ENCODE measurements at places on chromosomes 6 and 20. TPM values are rescaled to one million over a fixed set of nuclear protein-coding genes. Genes with fewer than 3 reads are reported as not detected.

- no peaks in the 10 kb centered on the region for H3K27me3 ChIP-seq
- peak overlapping the region; percentile 66 for H3K27ac ChIP-seq
- no peak overlapping the region for H3K4me3 ChIP-seq
- DNase-seq = no peak
- peaks cover 53% of the 10 kb centered on the region for H3K4me1 ChIP-seq
Measured at GRCh38 chr6:116386581-116387299, 16.0 kb downstream of the DSE start.

Gene C20orf96
- total RNA-seq = 4.6 TPM

DNA sequence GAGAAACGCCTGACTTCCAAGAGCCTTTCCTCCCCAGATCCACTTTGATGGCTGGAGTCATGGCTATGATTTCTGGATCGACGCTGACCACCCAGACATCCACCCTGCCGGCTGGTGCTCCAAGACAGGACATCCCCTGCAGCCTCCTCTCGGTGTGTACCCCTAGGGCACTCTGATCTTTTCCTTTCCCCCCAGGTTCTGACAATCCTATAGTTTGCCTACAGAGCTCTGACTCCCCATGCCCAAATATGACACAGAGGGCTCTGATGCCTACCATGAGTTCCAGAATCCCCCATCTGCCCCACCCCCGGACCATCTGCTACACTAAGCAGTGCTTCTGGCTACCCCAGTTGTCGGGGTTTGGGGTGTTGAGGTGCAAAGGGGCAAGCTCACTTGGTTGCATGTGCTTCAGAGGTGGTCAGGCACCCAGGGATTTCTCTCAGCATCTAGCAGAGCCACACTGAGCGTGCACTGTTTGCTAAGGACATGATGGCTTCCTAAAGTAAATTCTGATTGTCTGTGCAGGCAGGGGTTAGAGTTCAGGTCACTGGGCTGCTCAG is 24.0 kb upstream of the SGK2 start:
- H3K36me3 ChIP-seq = no peaks in the 10 kb centered on the region
- H3K27me3 ChIP-seq = no peaks in the 10 kb centered on the region
- H3K4me3 ChIP-seq = no peak overlapping the region
- DNase-seq = no peak
- H3K4me1 ChIP-seq = peaks cover 4% of the 10 kb centered on the region

DNA sequence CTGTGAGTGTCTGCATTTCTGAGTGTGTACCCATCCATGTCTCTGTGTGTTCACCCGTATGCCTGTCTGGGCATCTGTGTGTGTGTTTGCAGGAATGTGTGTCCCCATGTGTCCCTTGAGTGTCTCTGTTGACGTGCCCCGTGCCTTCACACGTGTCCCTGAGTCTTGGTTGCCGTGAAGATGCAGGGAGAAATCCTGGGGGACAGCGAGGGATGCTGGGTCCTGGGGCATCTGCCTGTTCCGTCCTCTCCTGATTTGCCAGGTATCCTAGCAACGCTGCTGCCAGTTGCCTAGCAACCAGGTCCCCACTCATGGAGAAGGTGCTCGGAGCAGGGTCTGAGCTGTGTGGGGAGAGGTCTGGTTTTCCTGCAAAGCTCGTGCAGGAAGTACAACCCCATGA is 6.0 kb upstream of the LKAAEAR1 start:
- no peaks in the 10 kb centered on the region for H3K4me1 ChIP-seq
- no peaks in the 10 kb centered on the region for H3K27me3 ChIP-seq
- no peaks in the 10 kb centered on the region for H3K36me3 ChIP-seq
- no peak overlapping the region for H3K4me3 ChIP-seq

- no peak for DNase-seq
- peaks cover 19% of the 10 kb centered on the region for H3K27me3 ChIP-seq
- H3K4me3 ChIP-seq = no peak overlapping the region
Measured at GRCh38 chr20:54474046-54474445, 1.3 kb upstream of the DOK5 start.

DNA sequence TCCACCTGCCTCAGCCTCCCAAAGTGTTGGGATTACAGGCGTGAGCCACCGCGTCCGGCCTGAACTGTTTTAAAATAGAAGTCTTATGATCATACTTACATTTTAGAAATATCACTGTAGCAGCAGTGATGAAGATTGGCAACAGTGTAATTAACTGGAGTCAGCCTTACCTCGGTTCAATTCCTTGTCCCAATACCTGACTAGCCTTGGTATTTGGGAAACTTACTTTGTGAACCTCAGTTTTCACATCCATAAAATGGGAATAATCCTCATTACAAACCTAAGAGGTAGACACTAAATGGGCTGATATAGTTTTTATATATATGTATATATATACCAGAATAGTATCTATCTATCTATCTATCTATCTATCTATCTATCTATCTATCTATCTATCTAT is 19.3 kb downstream of the PHF20 start:
- H3K4me1 ChIP-seq = peaks cover 4% of the 10 kb centered on the region
- DNase-seq = no peak
- H3K36me3 ChIP-seq = no peaks in the 10 kb centered on the region
- no peak overlapping the region for H3K27ac ChIP-seq

Gene LAMA4
- 32.1 TPM for total RNA-seq

GRCh38 chr20:15674253-15675060 is 898.8 kb downstream of the KIF16B start:
- no peak overlapping the region for H3K4me3 ChIP-seq
- no peaks in the 10 kb centered on the region for H3K4me1 ChIP-seq
- no peak overlapping the region for H3K27ac ChIP-seq
- no peak for DNase-seq
- no peaks in the 10 kb centered on the region for H3K27me3 ChIP-seq

DNA sequence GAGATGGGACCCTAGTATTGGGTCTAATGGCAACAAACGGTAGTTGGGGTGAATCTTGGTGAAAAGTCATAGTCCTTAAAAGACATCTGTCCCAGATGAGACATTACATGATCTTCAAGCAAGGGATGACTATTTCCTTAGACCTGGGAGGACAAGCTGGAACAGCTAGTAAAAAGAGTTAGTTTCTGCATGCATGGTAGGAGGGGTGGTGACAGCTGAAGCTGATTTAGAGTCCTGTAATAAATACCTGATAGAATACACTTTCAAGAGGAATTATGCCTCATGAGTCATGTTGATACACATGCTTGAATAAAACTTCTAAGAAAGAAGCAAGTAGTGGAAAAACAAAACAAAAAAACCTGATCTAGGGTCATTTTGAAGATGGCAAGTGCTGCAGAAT is 247.4 kb downstream of the CD109 start:
- H3K36me3 ChIP-seq = no peaks in the 10 kb centered on the region
- no peak for DNase-seq
- H3K4me1 ChIP-seq = no peaks in the 10 kb centered on the region

Gene ABRACL
- 5.6 TPM for total RNA-seq

DNA sequence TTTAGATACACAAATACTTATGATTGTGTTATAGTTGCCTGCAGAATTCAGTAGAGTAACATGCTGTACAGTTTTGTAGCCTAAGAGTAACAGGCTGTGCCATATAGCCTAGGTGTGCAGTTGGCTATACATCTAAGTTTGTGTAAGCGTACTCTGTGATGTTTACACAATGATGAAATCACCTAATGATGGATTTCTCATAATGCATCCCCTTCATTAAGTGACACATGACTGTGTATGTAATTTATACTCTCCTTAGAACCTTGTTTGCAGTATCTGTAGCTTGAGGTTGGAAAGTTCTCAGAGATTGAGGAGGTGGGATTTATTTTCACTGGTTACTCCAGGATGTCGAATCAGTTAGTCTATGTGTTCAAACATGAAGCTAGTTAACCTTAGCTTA is 67.0 kb upstream of the TMEM30A start:
- H3K36me3 ChIP-seq = no peaks in the 10 kb centered on the region
- no peaks in the 10 kb centered on the region for H3K27me3 ChIP-seq
- no peak overlapping the region for H3K27ac ChIP-seq
- H3K4me1 ChIP-seq = peaks cover 9% of the 10 kb centered on the region
- DNase-seq = no peak
- no peak overlapping the region for H3K4me3 ChIP-seq

Gene HCK
- 15.5 TPM for total RNA-seq

DNA sequence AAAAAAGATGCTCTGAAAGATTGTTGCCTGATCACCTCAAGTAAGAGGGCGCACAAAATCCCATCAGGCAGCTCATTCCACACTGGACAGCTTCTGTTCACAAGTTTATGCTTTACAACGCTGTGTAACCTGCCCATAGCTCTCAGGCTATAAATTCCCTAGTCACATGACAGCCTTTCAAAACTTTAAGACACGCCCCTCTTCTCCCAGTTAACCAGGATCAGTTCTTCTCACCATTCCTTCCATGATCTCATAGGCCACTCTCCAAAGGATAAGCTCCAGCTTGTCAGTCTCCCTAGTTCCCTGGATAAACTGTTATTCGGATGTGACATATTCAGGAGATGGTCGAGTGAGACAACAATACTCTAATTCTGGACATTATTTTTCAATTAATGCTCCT is 15.0 kb downstream of the ADNP start:
- H3K27ac ChIP-seq = no peak overlapping the region
- no peaks in the 10 kb centered on the region for H3K27me3 ChIP-seq
- DNase-seq = no peak
- peaks cover 86% of the 10 kb centered on the region for H3K4me1 ChIP-seq
- no peaks in the 10 kb centered on the region for H3K36me3 ChIP-seq
- no peak overlapping the region for H3K4me3 ChIP-seq

- H3K27ac ChIP-seq = no peak overlapping the region
- H3K36me3 ChIP-seq = no peaks in the 10 kb centered on the region
- H3K27me3 ChIP-seq = no peaks in the 10 kb centered on the region
- H3K4me3 ChIP-seq = no peak overlapping the region
- DNase-seq = no peak
- H3K4me1 ChIP-seq = peaks cover 70% of the 10 kb centered on the region
Measured at GRCh38 chr6:149320796-149321195, 3.3 kb downstream of the TAB2 start.

- no peaks in the 10 kb centered on the region for H3K27me3 ChIP-seq
- H3K4me1 ChIP-seq = no peaks in the 10 kb centered on the region
- H3K4me3 ChIP-seq = no peak overlapping the region
- no peak for DNase-seq
- no peak overlapping the region for H3K27ac ChIP-seq
- no peaks in the 10 kb centered on the region for H3K36me3 ChIP-seq
Measured at GRCh38 chr6:165090242-165090641, 219.2 kb downstream of the C6orf118 start.

Gene ATP6V1G2
- 2.8 TPM for total RNA-seq

GRCh38 chr6:84633771-84634170 is 130.6 kb downstream of the TBX18 start:
- H3K4me1 ChIP-seq = no peaks in the 10 kb centered on the region
- no peak for DNase-seq
- no peak overlapping the region for H3K27ac ChIP-seq
- no peaks in the 10 kb centered on the region for H3K27me3 ChIP-seq

- H3K36me3 ChIP-seq = no peaks in the 10 kb centered on the region
- no peak for DNase-seq
Measured at GRCh38 chr20:57034001-57034400, 232.4 kb downstream of the BMP7 start.

Gene OR2B6
- total RNA-seq = not detected

DNA sequence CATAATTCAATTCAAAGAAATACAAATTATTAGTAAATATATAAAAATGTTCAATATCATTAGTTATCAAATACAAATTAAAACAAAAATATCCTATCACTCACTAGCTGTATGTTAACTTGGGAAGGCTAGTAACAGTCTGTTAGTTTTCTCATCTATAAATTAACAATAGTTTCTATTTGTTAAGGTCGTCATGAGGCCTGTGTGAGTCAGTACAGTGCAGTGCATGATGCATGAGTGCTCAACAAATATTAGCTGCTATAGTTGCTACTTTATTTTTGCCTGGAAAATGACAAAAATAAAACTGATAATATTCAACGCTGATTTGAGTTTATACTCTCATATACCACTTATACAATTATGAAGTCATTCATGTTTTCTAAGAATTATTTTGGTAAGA is 401.6 kb upstream of the RUNX2 start:
- H3K4me1 ChIP-seq = no peaks in the 10 kb centered on the region
- DNase-seq = no peak
- H3K4me3 ChIP-seq = no peak overlapping the region
- no peaks in the 10 kb centered on the region for H3K36me3 ChIP-seq

GRCh38 chr20:51480507-51481270 is 61.8 kb downstream of the NFATC2 start:
- H3K4me3 ChIP-seq = no peak overlapping the region
- DNase-seq = no peak
- H3K4me1 ChIP-seq = no peaks in the 10 kb centered on the region
- no peak overlapping the region for H3K27ac ChIP-seq
- H3K36me3 ChIP-seq = no peaks in the 10 kb centered on the region
- H3K27me3 ChIP-seq = no peaks in the 10 kb centered on the region

Gene HLA-DOB
- total RNA-seq = not detected

GRCh38 chr6:55974688-55975087 is 99.3 kb upstream of the BMP5 start:
- DNase-seq = no peak
- H3K4me3 ChIP-seq = no peak overlapping the region
- no peak overlapping the region for H3K27ac ChIP-seq
- H3K27me3 ChIP-seq = no peaks in the 10 kb centered on the region
- H3K36me3 ChIP-seq = no peaks in the 10 kb centered on the region

DNA sequence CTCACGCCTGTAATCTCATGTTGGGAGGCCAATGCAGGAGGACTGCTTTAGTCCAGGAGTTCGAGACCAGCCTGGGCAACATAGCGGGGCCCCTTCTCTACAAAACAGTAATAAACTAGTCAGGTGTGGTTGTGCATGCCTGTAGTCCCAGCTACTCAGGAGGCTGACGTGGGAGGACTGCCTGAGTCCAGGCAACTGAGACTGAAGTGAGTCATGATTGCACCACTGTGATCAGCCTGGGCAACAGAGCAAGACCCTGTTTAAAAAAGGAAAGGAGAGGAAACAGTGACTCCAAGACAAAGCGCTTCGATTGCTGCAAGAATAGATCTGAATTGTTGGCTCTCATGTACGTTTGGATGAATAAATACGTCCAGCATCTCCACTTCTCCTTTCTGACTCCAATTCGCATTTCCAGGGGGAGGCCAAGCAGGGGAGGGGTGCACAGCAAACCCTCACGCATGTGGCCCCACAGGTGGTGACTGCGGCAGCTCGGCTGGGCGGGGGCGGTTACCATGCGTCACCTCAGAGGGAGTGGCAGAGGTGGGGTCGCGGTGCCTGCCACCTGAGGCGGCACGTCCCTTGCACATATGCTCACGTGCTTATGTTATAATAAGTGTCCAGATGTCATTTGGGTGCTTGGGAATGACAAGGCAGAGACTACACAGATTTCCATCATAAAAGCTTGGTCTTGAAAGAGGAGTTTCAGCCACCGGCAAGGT is 95.1 kb upstream of the MPC1 start:
- H3K36me3 ChIP-seq = no peaks in the 10 kb centered on the region
- no peak overlapping the region for H3K27ac ChIP-seq
- no peak overlapping the region for H3K4me3 ChIP-seq
- no peaks in the 10 kb centered on the region for H3K27me3 ChIP-seq

DNA sequence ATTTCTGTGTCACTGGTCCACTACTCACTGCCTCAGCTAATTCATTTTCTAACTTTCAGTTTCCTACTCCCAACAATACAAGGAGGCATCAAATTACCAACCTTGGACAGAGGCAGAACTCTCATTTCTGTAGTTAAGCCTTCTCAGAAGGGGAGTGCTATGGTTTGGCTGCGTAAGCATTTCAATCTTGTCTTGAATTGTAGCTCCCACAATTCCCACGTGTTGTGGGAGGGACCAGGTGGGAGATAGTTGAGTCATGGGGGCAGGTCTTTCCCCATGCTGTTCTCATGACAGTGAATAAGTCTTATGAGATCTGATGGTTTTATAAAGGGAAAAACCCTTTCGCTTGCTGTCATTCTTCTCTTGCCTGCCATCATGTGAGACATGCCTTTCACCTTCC is 22.9 kb downstream of the HLA-DRA start:
- no peaks in the 10 kb centered on the region for H3K27me3 ChIP-seq
- no peak overlapping the region for H3K4me3 ChIP-seq
- no peak for DNase-seq

Gene ELOVL4
- total RNA-seq = 0.96 TPM
